ENCODE measurements at places on chromosomes 12 and 14.

- DNase-seq, result no peak
These were observed 319.2 kb upstream of the DDHD1 start for GRCh38 chr14:53472306-53472705.

DNA sequence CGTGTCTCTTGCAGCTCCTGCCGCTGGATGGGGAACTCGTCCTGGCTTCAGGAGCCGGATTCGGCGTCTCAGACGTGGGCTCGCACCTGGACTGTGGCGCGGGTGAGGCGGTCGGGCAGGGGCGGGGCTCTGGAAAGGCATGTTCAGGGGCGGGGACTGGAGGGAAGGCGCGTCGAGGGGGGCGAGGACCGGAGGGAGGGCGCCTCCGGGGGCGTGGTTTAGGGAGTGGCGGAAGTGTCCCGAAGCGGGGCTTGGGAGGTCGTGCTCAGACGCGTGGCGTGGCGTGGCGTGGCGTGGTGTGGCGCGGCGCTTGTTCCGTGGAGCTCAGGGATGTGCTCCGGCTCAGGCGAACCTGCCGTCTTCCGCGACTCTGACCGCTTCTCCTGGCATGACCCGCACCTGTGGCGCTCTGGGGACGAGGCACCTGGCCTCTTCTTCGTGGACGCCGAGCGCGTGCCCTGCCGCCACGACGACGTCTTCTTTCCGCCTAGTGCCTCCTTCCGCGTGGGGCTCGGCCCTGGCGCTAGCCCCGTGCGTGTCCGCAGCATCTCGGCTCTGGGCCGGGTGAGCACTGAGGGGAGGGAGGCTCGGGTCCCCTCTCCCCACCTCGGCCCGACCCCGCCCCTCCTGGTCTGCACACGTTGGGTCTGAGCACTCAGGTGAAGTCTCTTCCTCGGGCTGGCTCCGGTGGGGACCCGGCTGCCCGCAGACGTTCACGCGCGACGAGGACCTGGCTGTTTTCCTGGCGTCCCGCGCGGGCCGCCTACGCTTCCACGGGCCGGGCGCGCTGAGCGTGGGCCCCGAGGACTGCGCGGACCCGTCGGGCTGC is 6.2 kb downstream of the AMN start:
- DNase-seq, result no peak

DNA sequence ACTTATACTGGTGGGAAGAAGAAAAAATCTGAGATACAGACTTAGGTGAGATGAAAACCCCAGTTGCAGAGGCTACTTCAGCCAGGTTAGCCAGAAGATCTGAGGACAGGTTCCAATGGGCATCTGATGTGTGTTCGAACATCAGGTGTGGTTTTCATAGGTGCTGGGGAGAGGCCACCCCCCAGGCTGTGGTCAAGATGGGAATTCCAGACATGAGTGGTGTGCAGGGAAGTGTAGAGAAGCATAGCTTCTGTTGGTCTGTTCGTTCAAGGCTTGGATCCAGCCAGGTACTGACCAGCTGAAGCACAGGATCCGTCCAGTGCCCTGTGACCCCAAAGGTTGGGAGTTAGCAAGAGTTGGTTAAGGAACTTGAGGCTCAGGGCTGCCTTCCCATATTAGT is 85.5 kb downstream of the SSPN start:
- no peak for DNase-seq

DNA sequence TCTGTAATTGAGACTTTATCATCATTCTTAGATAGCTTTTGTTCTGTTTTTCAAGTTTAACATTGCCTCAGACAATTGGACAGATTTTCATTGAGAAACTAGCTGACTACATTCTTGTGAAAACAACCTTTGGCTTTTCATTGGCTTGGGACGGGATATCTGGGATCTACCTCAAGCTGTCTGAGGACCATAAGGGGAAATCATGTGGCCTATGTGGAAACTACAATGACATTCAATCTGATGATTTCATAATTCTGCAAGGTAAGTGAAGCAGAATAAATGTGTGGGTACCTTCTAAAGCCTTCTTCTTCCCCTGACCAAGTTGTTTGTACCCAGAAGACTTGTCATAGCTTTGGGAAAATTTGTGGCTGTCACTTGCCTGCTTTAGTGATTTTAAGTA is 133.5 kb downstream of the OTOGL start:
- no peak for DNase-seq

DNA sequence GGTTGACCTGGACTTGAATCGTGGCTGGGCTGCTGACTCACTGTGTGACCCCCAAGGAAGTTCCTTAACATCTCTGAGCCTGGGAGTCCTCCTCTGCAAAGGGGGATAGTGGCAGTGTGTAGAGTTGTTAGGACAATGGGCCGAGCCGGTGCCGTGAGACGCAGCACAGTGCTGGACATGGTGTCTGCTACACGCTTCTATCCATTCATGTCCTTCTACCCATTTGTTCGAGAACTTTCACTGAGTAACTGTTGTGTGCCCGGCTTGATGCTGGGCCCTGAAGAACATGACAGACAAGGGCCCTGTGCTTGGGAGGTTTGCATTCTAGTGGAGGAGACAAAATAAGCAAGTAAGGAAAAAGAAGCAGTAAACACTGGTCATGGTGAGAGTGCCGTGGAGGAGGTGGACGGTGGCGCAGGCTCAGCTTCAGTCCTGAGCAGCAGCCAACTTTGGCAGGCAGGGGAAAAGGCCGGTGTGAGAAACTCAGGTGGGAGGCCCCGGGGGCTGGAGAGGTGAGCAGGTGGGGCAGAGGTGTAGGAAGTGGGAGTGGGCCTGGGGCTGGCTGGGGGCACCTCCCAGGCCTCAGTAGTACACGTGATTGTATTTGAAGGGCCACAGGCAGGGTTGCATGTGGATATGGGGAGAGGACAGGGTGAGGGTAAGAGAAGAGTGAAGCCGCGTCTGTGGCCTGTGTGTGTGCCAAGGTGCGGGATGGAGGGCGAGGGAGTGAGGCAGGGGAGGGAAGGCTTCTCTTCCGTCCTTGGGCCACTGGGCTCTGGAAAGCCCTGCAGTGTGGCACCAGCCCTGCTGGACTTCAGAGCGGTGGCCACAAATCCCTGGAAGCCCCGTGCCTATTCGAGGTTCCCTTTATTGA is 13.8 kb downstream of the VASH1 start:
- DNase-seq, result no peak

- no peak for DNase-seq
These were observed 18.8 kb upstream of the FLVCR2 start for GRCh38 chr14:75559451-75560222.

DNA sequence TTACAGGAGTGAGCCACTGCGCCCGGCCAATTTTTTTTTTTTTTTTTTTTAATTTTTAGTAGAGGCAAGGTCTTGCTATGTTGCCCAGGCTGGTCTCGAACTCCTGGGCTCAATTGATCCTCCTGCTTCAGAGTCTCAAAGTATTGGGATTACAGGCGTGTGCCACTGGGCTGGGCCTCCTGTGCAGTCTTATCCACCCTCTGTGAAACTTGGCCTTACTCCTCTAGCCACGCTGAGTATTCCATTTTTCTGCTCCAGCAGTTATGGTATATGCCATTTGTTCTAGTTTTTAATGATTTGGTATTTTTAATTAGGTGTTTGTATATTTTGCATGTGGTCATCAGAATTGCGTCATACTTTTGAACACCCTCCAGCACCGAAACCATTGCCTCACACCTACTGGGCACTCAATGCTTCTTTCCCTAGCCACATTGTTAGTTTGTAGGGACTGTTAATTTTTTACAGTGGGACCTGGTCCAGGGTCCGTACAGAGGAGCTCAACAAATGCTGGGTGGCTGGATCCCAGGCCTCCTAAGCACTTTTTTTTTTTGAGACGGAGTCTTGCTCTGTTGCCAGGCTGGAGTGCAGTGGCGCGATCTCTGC is 11.4 kb downstream of the RIOX1 start:
- DNase-seq, result no peak

DNA sequence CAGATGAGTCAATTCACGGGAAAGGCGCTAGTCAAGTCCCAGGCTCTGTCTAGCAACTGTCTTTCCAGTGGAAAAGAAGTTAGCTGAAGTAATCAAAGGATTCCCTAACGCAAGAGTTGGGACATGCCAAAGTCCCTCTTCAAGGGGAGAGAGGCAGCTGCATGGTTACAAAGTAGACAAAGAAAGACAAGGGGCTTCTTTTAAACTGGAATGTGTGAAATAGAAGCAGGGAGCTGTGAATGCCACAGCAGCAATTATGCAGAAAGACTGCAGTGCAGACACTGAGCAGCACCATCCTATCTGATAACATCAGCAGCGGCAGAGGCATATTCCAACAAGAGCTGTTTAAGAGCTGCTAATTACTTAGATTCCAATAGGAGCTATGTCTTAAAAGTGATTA is 12.5 kb upstream of the CIPC start:
- DNase-seq, result no peak

- DNase-seq, result no peak
These were observed 635 bp downstream of the LTA4H start for GRCh38 chr12:96034621-96035282.

DNA sequence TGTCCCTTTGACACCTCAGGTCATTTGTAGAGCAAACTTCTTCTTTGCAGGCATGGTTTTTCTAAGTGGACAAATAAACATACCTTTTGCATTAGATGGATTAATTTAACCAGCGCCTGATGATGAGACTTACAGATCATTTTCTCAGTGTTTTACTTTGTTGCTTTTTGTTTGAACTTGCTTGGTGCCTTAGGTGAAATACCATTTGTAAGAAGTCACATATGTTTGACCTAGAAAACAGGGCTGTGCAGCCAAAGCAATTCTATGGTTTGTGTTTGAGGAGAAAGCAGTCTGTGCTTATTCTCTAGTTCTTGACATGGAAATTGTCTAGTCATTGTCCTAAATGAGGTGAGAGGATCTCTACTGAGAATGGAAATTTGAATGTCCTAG is 111.1 kb downstream of the DIP2B start:
- DNase-seq, result no peak

DNA sequence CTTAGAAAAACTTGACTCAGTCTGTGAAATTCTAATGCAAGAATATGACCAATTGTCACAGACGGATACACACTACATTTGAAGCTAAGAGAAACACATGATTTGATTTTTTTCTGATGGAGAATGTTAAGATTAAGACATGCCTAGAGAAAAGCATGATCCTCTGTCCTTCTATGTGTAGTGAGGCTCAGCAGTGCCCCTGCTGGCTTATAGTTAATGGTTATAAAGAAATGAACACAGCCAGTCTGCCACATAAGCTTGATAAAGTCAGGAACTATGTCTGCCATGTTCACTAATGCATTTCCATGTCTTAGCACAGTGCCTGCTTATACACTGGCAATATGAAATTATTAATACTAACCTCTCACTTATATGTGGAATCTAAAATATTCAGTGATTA is 168.1 kb upstream of the DAAM1 start:
- DNase-seq, result no peak

- no peak for DNase-seq
These were observed 60.5 kb downstream of the GPATCH2L start for GRCh38 chr14:76212242-76212641.

DNA sequence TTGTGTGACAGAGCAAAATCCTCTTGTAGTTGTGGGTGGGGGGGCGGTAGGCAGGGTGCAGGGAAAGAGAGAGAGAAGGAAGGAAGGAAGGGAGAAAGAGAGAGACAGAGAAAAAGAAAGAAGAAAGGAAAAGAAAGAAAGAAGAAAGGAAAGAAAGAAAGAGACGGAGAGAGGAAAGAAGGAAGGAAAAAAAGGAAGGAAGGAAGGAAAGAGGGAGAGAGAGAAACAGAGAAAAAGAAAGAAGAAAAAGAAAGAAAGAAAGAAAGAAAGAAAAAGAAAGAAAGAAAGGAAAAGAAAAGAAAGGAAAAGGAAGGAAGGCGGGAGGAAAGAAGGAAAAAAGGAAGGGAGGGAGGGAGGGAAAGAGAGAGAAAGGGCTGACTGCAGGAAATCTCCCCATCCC is 17.6 kb upstream of the FAIM2 start:
- DNase-seq, result no peak
